ENCODE measurements at places on chromosomes 5 and 9. TPM values are rescaled to one million over a fixed set of nuclear protein-coding genes. Genes with fewer than 3 reads are reported as not detected.

GRCh38 chr5:109496112-109496511 is 86.3 kb upstream of the PJA2 start:
- no peak for DNase-seq

- no peak for DNase-seq
These were observed 111.8 kb downstream of the EFNA5 start for GRCh38 chr5:107558823-107559375.

DNA sequence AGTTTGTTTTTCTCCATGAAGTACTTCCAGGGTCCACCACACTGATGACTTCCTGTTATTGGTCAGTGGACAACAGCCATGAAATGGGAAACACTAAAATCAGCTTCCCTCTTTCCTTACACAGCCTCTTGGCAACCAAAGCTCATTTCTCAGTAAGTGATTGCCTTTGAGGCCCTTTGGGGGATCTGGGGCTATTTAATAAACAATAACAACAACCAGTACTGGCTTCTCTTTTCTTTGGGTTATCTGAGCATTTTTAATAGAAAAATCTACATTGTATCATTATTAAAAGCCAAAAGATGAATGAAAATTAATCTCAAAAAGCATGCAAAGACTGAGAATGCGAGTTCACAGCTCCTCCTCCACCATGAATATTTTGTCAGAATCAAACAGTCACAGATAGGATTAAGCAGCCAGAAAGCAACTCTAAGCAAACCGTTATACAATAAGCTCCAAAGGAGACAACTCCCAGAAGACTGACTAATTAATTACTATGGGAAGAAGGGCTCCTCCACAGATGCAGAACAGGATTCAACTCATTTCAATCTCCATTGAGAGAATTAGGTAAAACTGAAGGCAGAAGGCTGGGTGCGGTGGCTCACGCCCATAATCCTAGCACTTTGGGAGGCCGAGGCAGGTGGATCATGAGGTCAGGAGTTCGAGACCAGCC is 68.3 kb downstream of the SERINC5 start:
- DNase-seq, result no peak

DNA sequence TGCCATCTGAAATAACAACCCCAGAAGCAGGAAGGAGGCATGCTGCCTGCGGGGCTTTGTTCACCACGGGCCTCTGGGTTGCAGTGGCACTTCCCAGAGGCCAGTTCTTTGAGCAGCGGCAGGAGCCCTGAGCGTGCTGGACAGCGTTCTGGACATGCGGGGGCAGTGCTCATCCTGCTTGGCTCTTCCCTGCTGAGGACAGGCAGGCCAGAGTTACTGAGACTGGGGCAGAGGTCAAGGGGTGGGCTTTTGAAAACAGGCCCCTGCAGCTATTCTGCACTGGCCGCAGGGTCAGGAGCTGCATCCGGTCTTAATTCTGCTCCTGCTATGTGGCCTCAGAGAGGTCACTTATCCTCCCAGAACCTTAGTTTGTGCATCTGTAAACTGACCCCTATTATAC is 258.6 kb downstream of the FSTL4 start:
- no peak for DNase-seq

DNA sequence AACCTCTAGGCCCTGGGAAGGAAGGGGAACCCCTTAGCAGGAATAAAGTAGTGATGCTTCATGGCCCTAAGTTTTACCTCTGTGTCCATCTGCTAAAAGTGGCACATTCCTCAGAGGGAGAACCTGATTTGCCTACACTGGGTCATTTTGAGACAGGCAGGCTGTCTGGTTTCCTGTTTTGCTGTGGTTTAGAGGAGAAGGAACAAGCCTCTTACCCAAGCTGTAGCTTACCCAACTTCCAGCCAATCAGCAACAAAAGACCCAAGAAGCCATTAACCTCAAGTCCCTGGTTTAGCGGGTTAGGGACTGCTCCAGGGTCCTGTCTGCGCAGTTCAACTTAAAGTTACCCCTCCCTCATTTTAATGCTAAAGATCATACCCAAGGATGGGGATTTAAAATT is 411.0 kb downstream of the MAT2B start:
- no peak for DNase-seq

The C9orf153 gene
- total RNA-seq, result 1.1 TPM

Measured in naive thymus-derived CD8-positive, alpha-beta T cell (primary cell).